Stimulated activated CD4-positive, alpha-beta T cell treated with anti-CD3 and anti-CD28 coated beads, Interleukin-1b, Interleukin-23, amount 100 ng/mL, for 1 hour (primary cell): ENCODE measurements at places on chromosomes 1 and 21.

DNA sequence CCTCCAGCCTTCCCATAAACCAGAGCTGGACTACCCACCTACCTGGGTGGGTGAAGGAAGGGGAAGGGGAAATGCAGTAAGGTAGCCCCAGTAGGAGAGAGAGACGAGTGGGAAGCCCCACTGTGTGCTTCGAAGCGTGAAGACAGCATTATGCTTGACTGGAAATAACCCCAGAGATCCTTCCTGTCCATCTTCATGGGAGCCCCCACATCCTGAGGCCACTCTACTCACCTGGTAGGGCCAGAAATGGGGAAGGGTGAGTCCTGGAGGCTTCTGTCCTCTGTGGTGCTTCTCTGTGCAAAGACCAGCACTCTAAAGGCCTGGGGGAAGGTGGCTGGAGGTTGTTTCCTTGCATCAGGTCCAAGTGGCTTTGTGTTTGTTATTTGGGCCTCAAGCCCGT, 10.0 kb upstream of the RASSF5 start:
- DNase-seq, result no peak

DNA sequence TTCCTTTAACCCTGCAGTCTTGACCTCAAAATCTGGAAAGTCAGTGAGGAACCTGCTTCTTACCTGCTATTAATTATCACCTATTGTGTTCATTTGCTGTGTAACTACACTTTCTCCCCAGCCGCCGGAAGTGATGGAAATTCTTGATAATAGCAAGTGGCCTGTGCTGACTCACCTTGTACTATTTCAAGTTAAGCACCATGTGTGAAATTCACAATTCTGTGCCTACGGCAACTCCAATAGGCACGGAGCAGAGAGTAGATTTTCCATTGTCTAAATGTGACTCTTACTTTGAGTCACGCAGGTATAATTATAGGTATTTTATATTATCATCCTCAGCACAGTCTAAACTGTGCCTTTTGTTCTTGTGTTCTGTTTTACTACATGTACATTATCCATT, 466.8 kb downstream of the KIF26B start:
- DNase-seq, result no peak

- DNase-seq, result no peak
Measured at GRCh38 chr1:18751425-18751824, 108.0 kb downstream of the TAS1R2 start.

- DNase-seq, result no peak
Measured at GRCh38 chr1:93576346-93576745, 105.3 kb downstream of the BCAR3 start.

GRCh38 chr1:100304921-100305320, 38.9 kb downstream of the RTCA start:
- no peak for DNase-seq

GRCh38 chr1:229841230-229841629, 215.2 kb downstream of the URB2 start:
- DNase-seq, result no peak
